ENCODE measurements at places on chromosomes 2 and 18.

GRCh38 chr2:102048465-102048864, 56.7 kb downstream of the IL1R2 start:
- no peak for DNase-seq

DNA sequence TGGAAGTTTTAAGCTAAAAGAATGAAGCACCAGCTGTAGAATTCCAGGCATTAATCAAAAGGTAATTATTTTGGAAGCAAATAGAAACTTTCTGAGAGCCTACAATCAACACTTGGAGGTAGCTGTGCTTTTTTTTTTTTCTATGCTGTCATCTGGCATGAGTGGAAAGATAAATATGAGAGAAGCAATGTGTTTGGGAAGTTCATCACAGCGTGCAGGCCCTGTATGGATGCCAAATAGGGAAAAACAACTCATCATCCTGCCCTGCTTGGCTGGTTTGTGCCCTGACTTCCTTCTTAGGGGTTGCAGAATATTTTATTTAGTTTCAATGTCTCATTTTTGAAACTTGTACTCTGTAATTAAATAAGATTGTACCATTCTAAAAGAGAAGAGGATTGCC, 437.4 kb downstream of the PIK3C3 start:
- no peak for DNase-seq

GRCh38 chr2:224584111-224584784, 915 bp downstream of the CUL3 start:
- no peak for DNase-seq

DNA sequence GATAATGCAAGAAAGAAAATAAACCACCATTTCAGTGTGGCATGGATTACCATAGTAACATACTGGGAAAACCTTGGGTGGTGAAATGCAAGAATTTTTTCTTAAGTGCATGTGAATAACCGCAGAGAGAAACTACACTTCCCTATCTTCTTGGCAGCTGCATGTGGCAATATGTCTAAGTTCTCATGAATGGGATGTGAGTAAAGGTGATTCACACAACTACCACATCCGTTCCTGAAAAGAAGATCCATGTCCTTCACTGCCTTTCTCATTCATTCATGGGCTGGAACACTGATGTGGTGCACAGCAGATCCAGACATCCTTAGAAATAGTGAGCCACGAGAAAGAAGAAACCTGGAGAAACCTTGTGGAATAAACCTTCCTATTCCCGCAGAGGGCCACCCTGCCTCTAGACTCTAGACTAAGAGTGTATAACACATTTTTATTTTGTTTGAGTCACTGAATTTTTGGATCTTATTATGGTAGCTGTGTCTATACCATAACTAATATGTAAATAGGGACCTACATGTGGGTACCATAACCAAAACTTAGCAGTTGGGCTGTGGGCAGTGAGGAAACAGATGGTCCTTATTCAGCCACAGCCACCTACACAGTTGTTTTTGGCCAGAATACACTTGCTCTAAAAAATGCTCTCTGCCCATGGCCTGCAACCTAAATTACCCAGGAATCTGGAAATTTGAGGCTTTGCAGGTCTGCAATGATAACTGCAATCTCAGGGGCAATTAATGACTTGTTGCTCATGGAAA, 573.3 kb downstream of the LRP1B start:
- no peak for DNase-seq

DNA sequence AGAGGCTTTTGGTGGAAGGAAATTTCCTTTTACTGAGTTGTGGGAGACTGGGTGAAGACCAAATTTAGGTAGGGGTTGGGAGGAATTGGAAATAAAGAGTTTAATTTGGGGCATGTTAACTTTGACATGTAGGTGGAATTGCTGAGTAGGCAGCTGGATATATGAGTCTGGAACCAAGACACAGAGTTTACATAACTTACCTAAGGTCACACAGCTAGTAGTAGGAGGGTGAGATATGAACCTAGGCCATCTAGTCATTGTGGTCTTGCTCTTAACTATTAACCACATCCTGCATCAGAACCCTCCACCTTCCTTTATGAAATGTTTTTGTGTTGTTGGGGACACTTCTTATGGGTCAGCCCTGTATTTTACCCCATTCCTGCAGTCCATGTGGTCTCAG, 113.1 kb downstream of the ICOS start:
- DNase-seq = no peak

- no peak for DNase-seq
These were observed 55.1 kb upstream of the LMAN1 start for GRCh38 chr18:59414111-59414653.

DNA sequence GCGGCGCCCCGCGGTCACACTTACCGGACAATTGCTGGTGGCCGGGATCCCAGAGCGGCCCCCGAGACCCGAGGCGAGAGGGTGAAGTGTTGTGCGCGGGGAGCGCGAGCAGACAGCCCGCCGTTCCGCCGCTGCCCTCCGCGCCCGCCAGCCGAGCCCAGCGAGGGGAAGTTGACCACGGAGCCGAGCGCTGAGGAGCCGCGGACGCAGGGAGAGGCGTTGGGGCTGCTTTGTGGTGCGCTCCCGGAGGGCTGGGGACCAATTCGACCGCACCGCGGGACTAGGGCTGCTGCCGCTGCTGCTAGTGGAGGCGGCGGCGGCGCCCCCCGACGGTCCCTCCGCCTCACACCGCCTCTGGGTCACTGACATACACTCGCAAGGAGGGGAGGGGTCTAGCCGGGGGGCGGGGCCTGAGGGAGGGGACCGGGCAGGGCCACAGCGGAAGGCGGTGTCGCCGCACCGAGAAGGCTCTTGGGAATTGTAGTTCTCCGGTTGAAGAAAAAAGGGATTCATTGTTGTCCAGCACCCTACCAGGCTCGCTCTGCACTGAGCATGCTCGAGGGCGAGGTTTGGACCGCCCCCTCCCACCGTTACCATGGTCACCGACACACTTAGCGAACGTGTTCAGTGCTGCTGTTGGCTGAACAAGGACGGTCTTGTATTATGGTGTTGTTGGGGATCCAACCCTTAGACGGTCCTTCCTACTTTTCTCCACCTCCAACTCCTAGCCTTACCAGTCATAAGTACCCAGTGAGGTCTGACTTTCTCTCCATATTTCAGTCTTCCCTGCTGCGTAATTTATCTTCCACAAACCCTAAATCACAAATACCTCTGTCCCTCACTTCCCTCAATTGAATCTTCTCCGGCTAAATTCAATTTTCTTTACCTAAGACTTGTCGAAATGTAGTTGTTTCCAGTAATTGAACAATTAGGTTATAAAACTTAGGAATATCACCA, at the start of gene PELI1:
Gene PELI1, minus strand, starts transcription at position 364 of the 957 bp plus-strand sequence. CDS start 36,110 bp downstream, outside the sequence.
- peak; percentile 77 for DNase-seq

- peak; percentile 50 for DNase-seq
These were observed 77.7 kb downstream of the GULP1 start for GRCh38 chr2:188369365-188369764.

DNA sequence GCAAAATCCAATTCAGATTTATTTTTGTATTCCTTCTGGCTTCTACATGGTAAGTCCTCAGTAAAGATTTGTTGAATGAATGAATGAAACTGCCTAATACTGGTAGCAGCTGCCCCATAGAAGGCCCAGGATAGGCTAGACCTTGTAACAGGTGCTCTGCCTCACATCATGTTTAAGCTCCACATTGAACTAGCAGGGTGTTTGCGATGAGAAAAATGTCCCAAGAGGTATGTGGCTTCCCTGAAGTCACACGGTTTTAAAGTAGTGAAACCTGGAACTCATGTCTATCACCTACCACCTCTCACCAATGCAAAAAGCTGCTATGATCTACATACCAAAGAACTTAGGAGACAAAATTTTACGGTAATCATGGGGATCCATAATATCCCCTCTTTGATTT, 765 bp upstream of the LHCGR start:
- no peak for DNase-seq

DNA sequence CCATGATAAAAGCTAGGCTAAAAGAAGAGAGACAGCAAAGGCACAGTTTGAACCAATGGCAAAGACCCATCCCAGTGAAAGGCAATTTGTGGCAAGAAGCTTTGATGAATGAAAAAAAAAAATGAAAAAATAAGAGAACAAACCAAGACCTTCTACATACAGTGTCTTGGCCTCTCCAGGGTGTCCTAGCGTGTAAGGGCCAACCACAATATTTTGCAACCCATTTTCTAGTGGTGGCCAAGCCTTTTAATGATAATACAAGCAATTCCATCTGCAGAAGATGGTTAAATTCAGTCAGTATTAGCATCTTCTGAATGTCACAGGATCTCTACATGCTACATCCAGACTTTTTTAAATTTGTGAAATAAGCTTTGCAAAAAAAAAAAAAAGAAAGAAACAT, 270.4 kb downstream of the LRATD1 start:
- no peak for DNase-seq

GRCh38 chr18:43236921-43237320, 40.4 kb downstream of the SYT4 start:
- no peak for DNase-seq

- DNase-seq = no peak
These were observed 88.1 kb upstream of the KLF7 start for GRCh38 chr2:207253666-207254345.

GRCh38 chr2:24472416-24472815, 18.6 kb upstream of the NCOA1 start:
- no peak for DNase-seq

DNA sequence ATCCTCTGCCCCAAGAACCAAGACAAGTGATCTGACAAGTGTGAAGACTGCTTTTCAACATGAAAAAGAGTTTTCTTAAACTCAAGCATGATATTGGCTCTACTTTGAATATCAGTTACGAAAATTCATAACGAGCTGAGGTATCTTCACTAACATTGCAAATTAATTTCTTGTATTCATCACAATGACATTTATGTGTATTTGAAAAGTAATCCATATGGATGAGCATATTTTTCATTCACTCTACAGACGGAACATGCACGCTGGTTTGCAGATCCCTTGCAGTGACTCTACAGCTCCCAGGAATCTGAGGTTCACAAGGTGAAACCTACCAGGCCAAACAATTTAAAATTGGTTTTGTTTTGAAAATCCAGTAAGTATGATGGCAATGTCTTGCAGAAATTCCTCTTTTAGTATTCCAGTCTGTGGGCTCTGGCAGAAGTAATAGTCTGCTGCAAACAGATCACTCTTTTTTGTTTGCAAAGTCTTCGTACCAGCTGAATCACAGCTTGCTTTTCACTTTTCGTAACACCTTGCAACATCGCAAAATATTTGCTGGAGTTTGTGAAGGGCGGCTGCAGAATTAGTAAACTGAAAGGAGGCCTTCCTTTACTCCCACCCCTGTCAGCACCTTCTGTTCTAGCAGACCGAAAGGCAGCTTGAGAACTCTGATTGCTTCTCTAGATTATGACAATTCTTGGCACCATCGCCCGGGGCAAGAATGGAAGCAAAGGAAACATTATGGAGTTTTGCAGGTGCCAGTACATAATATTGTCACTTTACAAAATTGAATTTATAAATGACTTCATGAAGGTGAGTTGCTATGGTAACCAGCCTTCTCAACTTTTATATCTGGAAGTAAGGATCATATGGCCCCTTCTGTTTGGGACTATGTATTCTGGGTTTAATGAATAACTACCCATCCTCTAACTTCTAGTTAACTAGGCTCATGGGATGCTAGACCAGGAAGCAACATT, 168.7 kb downstream of the TMEM247 start:
- no peak for DNase-seq

Measured in NCI-H2029 treated with DMSO at 0.1 percent for 48 hours (cell line).